Uterine smooth muscle cell (primary cell): ENCODE measurements at places on chromosomes 16 and 17. TPM values are rescaled to one million over a fixed set of nuclear protein-coding genes. Genes with fewer than 3 reads are reported as not detected.

The OSBPL7 gene
- 7.0 and 9.5 TPM in 2 replicates for total RNA-seq

The KRTAP3-2 gene
- not detected in 2 replicates for total RNA-seq

The NECAB2 gene
- total RNA-seq = 0.12 and 0.22 TPM in 2 replicates

The TSPOAP1 gene
- 0.44 and 4.0 TPM in 2 replicates for total RNA-seq

The ITGAL gene
- total RNA-seq = not detected in 2 replicates

The PARN gene
- 34.9 and 36.4 TPM in 2 replicates for total RNA-seq

The CPHXL2 gene
- total RNA-seq = not detected in 2 replicates

The ATP1B2 gene
- not detected in 2 replicates for total RNA-seq

The ITPRIPL2 gene
- total RNA-seq = 43.4 and 50.7 TPM in 2 replicates

The CDH13 gene
- total RNA-seq = 107 and 133 TPM in 2 replicates

The MT1G gene
- total RNA-seq = 0.55 TPM in 1 of 2 replicates, not detected in the other

The SMIM36 gene
- not detected in 2 replicates for total RNA-seq
